A673 (cell line): ENCODE measurements at places on chromosomes 5 and 9. TPM values are rescaled to one million over a fixed set of nuclear protein-coding genes. Genes with fewer than 3 reads are reported as not detected.

DNA sequence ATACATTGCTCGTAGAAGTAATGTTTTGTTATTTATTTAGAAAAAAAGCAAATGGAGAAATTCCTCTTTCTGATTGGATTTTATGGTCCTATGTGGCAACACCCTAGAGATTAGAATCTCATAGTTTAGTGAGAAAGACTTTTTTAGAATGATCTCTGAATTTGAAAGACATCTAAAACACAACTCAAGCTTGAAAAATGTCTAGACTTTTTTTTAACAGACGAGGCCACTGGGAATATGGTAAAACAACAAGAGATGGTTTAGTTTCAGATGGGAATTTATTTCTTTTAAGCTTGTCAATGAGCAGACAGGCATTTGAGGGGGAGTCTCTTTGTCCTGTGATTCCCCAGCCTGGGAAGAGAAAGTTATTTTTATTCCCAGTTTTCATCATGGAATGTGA, 122.1 kb downstream of the NTRK2 start:
- no peaks in the 10 kb centered on the region for H3K4me1 ChIP-seq
- no peak overlapping the region for H3K4me3 ChIP-seq
- H3K27me3 ChIP-seq, result no peaks in the 10 kb centered on the region
- H3K27ac ChIP-seq, result no peak overlapping the region
- no peak for DNase-seq

DNA sequence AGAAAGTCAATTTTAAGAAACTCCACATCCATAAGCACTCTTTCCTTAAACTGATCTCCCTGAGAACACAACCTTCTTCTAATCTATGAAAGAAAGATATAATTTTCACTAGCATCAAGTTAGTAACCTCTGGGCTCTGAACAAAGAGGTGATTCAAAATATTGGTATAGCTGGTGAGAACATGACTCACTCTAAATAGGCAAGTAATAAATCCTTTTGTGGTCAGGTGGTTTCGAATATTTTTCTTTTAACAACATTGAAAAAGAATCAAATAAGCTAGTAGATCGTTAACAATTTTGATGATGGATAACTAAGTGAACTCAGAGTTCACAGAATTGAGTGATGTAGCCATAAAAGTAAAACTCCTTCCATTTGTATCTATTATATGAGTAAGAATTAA, 150.6 kb upstream of the IQGAP2 start:
- no peak overlapping the region for H3K4me3 ChIP-seq
- no peaks in the 10 kb centered on the region for H3K36me3 ChIP-seq
- DNase-seq, result no peak
- H3K27ac ChIP-seq, result no peak overlapping the region

DNA sequence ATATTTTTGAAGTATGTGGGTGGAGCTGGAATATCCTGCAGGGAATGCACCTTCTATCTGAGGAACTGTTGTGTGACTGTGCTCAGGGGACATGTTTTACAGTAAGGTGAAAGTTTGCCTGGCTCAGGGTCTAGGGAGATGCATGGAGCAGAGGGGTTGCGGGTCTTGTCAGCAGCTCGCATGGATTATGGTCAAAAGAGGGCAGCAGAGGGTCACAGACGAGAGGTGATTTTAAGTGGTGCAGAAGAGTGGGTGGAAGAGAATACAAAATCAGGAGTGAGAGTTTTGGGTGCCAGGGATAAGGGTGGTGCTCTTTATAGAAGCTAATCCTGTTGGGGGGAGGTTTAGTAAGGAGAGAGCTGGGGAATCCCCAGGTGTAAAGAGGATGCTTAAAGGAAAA, 53.5 kb upstream of the GRIN3A start:
- no peaks in the 10 kb centered on the region for H3K27me3 ChIP-seq
- no peaks in the 10 kb centered on the region for H3K4me1 ChIP-seq
- no peak overlapping the region for H3K27ac ChIP-seq
- DNase-seq, result peak; percentile 46
- no peaks in the 10 kb centered on the region for H3K36me3 ChIP-seq

DNA sequence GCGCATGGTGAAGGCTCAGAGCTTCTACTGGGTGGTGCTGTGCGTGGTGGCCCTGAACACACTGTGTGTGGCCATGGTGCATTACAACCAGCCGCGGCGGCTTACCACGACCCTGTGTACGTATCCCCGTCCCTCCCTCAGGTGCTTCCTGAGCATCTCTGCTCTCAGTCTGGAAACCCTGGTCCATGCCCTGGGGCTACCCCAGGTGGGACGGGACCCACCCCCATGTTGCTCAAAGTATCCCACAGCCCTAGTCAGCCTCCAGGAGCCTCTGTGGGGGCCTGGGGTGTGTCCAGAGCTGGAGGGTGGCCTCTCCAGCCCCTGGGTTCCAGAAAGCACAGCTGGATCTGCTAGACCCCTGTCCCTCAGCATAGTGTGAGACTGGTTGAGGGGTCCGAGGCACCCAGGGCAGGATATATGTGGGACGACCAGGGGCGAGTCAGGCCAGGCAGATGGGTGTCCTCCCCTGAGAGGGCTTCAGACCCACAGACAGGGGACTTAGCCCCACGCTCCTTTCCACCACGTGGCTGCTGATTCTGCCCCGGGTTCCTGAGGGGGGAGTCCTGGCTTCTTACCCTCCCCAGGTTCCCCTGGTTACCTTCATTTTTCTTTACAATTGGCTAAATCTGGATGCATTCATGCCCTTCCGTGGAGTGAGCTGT, 94.0 kb downstream of the CACNA1B start:
- no peak overlapping the region for H3K27ac ChIP-seq
- H3K4me1 ChIP-seq, result no peaks in the 10 kb centered on the region
- no peaks in the 10 kb centered on the region for H3K27me3 ChIP-seq
- H3K36me3 ChIP-seq, result no peaks in the 10 kb centered on the region

DNA sequence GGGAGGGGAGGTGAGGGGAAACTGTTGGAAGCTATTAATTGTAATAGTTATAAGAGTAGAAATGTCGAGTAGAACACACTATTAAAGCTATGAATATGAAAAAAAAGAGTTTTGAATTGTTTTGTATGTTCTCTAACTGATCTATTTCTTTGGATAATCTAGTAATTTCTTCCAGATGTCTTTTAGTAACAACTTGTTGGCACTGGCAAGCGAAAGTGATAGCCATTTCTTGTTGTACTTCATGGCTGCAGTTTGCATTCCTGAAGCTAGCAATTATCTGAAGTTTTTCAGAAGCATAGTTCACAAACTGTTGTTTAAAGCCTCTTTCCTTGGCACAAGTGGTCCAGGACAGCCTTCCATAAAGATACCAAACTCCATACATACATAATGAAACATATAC, 49.4 kb upstream of the SPATA31C2 start:
- peaks cover 30% of the 10 kb centered on the region for H3K4me1 ChIP-seq
- no peaks in the 10 kb centered on the region for H3K27me3 ChIP-seq
- DNase-seq, result peak; percentile 54
- H3K36me3 ChIP-seq, result no peaks in the 10 kb centered on the region

Gene EPB41L4B
- 0.07 TPM in 1 of 2 replicates, not detected in the other for total RNA-seq

Gene ZBTB6
- 10.4 and 10.5 TPM in 2 replicates for total RNA-seq
